ENCODE measurements at places on chromosomes 7 and 10.

DNA sequence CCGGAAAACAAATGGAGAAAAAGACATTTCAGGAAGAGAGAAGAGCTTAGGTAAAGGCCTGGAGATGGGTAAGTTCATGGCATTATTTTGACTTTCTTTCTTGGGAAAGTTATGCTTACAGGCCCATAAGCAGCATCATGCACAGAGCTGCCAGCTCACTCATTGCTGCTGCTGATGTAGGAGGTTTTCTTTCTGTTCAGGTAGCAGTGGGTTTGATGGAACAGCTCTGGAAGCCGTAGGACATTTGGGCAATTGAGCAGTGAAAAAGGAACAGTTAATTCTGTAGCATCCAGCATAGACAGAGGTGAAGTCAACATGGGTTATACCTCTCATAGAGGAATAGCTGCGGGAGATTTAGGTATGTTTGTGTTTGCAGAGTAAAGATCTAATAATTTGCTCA, 3.3 kb downstream of the CHN2 start:
- no peak for DNase-seq

- no peak for DNase-seq
Observed at GRCh38 chr10:78976825-78977755, 91.7 kb upstream of the ZMIZ1 start.

GRCh38 chr10:122417667-122418066, 36.8 kb upstream of the ARMS2 start:
- no peak for DNase-seq

DNA sequence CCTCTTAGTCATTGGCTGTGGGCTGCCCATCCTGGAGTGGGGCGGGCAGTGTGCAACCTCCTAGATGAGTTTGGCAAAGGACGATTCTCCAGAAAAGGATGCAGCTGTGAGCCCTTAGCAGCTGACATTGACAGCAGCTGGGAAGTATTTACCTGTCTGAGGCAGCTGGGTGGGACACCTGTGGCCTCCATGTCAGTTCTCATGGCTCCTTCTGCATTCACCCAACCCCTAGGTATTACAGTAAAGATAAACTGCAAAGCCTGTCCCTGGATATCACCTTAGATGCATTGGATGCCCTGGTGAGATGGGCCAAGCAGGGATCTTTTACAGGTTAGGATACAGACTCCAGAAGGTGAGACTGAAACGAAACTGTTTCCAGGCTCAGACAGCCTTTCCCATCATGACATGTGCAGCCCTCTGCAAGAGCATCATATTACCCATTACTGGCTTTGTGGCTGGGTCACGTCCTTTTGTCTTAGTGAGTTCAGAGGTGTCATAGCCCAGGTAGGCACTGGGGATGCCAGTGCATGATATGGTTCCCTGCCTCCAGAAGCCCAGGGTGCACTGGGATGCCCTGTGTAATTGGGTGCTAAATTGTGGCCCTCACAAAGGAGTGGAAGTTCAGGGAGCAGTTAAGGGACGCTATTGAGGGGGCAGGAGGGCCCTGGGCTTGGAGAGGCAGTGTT, 28.9 kb downstream of the MINDY4 start:
- no peak for DNase-seq

DNA sequence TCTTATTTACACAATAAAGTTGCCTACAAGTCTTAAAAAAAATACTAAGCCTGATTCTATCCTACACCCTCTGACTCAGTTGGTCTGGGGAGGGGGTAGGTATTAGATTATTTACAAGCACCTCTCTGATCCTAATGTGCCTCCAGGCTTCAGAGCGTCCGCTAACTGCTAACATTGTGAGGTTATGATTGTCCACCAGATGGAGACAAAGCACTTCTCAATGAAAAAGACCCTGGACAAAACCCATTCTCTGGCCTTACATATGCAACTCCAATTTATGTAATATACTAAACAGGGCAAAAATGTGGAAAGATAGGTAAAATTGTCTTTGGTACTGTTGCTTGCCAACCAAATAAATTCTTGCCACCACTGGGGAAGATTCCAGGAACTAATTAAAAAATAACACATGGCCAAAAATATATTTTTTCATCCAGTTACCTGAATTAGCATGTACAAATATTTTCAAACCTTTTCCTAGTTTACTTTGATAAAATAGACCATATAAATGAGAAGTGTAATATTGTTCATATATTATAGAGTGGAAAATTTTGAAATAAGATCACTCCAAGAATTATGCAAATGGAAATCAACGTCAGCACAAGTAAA, 92.4 kb downstream of the KIF20B start:
- DNase-seq = no peak
